ENCODE measurements at places on chromosomes 3 and 15.

- no peak for DNase-seq
These were observed 119.1 kb downstream of the ATG7 start for GRCh38 chr3:11391174-11391879.

- DNase-seq = no peak
These were observed 98.9 kb upstream of the CHL1 start for GRCh38 chr3:97417-98258.

DNA sequence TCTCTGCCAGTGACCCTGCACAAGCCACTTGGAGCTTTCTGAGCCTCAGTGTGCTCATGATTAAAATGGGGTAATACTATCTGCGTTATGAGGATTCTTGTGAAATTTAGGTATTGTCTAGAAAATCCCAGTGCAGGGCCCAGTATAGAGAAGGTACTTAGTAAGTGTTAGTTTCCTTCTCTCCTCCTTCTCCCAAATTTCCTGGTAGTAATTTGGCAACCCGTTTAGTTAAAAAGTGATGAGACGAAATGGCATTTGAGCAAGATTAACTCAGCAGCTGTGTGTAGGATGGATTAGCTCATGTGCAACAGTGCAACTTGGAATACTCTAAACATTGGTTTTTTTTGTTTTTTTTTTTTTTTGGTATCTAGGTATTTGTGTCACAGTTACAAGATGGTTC lies 84.6 kb downstream of the SLCO3A1 start:
- no peak for DNase-seq

- no peak for DNase-seq
These were observed 179.7 kb upstream of the LPP start for GRCh38 chr3:187973977-187974870.

DNA sequence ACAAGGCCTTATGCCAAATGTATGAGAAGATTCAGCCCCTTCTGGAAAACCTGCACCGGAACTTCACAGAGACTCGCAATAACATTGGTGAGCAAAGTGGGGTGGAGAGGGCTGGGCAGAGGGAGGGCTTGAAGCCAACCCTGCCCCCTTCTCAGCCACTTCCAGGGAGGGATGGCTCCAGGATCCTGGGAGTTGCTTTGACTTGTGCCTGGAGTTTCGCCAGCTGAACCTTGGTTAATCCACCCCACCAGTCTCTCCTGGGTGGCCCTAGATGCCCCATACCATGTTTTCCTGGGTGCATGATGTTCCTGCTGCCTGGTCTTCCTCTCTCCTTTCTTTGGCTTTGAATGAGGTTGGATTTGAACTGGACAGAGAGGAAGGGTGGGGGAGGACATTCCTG lies 10.8 kb downstream of the TBC1D21 start:
- no peak for DNase-seq

- no peak for DNase-seq
These were observed 290.5 kb downstream of the NAALADL2 start for GRCh38 chr3:175149675-175150074.

- no peak for DNase-seq
These were observed 150.9 kb downstream of the CNTN3 start for GRCh38 chr3:74463515-74463914.

- no peak for DNase-seq
These were observed 13.5 kb downstream of the THRB start for GRCh38 chr3:24481193-24481592.

DNA sequence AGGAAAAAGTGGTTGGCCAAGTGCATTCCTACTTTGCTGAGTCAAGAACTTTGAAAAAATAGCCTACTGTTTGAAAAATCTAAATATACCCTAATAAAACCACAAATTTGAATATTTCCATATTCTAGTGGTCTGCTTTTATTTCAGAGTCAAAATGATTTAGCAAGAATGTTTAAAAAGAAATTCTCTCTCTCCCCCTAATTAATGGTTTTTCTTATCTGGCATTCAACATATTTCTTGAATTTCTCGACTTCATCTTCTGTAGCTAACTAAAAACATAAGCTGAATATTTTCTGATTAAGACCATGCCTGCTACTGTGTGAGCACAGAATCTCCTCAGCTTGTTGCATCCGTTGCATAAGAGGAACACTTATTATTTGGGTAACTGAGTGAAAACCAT lies 563.5 kb upstream of the TBL1XR1 start:
- DNase-seq = no peak

DNA sequence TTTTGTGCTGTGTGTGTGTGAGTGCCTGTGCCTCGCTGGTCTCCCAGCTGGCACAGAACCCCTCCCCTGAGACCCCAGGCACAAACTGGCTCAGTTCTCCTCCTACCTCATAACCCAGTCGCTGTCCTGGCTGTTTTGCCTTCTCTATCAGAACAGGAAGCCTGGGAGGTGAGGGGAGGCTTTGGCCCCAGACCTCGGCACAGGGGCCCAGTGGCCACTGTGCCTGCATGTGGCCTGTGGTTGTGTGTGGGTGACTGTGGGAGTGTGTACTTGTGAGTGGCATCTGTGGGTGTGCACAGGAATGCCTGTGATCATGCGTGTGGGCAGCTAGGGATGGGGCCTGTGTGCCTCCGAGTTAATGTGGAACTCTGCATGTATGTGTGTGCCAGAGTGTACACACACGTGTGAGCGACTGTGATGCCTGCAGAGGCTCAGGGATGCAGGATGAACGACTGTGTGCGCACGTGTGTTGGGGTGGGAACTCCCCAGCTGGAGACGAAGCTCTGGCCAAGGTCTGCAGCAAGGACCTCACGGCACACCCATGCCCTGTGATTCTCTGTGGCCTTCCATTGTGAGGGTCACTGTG lies 32.3 kb downstream of the PSTPIP1 start:
- DNase-seq = no peak
